ENCODE measurements at places on chromosomes 3 and 15.

DNA sequence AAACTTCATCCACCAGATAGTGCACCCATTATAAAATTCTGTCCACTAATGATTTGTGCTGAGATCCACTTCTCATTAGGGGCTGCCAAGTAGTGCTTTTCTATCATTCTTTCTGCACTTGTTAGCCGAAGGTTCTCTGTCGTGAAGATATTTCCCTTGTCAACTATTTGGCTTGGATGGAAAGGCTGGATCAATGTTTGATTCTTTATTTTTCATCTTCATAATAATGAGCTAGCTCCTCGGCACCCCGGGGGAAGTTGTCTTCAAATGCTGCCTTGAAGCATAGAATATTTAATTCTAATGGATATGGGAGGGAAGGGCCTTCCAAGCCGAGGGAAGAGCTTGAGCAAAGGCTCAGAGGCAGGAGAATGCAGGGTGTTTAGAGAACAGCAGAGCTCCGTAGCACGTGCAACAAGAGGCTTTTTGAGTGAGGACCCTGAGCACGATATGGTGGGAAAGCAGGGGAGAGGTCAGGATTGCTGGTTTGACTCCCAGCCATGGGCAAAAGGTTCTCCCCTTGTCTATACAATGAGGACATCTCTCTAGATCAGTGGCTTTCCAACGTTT is 16.3 kb upstream of the MUC20 start:
- no peak overlapping the region for H3K4me3 ChIP-seq
- H3K27me3 ChIP-seq, result no peaks in the 10 kb centered on the region
- peak; percentile 31 for DNase-seq
- H3K4me1 ChIP-seq, result no peaks in the 10 kb centered on the region

DNA sequence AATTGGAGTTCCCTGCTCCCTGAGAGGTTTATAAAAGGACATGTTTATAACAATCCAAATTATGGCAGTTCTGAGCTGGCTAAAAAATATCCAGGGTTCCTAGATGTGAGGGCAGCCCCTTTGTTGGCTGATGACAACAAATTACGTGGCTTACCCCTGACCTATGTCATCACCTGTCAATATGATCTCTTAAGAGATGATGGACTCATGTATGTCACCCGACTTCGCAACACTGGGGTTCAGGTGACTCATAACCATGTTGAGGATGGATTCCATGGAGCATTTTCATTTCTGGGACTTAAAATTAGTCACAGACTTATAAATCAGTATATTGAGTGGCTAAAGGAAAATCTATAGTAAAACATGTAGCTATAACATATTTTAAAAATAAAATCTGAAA is 13.9 kb downstream of the AADAC start:
- DNase-seq, result no peak
- H3K27me3 ChIP-seq, result no peaks in the 10 kb centered on the region
- no peak overlapping the region for H3K4me3 ChIP-seq
- no peaks in the 10 kb centered on the region for H3K36me3 ChIP-seq
- H3K4me1 ChIP-seq, result no peaks in the 10 kb centered on the region
- H3K27ac ChIP-seq, result no peak overlapping the region

GRCh38 chr3:139477710-139478640 is 1.7 kb upstream of the RBP2 start:
- no peak overlapping the region for H3K4me3 ChIP-seq
- DNase-seq, result peak; percentile 49
- H3K27me3 ChIP-seq, result no peaks in the 10 kb centered on the region
- H3K36me3 ChIP-seq, result no peaks in the 10 kb centered on the region
- peak overlapping the region; percentile 61 for H3K27ac ChIP-seq
- peaks cover 45% of the 10 kb centered on the region for H3K4me1 ChIP-seq

DNA sequence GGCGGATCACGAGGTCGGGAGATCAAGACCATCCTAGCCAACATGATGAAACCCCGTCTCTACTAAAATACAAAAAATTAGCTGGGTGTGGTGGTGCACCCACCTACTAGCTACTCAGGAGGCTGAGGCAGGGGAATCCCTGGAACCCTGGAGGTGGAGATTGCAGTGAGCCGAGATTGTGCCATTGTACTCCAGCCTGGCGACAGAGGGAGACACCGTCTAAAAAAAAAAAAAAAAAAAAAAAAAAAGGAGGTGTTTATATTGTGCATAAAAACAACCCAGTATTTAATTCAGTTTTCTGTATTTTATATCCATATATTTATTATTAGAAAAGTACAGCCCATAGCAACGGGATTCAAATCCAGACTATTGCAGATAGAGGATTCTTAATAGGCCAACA is 129.1 kb upstream of the SOX2 start:
- H3K4me1 ChIP-seq, result no peaks in the 10 kb centered on the region
- no peak overlapping the region for H3K4me3 ChIP-seq
- no peak for DNase-seq

- no peaks in the 10 kb centered on the region for H3K36me3 ChIP-seq
- H3K27me3 ChIP-seq, result no peaks in the 10 kb centered on the region
- no peak overlapping the region for H3K4me3 ChIP-seq
Measured at GRCh38 chr3:155233213-155233612, 60.3 kb downstream of the STRIT1 start.

DNA sequence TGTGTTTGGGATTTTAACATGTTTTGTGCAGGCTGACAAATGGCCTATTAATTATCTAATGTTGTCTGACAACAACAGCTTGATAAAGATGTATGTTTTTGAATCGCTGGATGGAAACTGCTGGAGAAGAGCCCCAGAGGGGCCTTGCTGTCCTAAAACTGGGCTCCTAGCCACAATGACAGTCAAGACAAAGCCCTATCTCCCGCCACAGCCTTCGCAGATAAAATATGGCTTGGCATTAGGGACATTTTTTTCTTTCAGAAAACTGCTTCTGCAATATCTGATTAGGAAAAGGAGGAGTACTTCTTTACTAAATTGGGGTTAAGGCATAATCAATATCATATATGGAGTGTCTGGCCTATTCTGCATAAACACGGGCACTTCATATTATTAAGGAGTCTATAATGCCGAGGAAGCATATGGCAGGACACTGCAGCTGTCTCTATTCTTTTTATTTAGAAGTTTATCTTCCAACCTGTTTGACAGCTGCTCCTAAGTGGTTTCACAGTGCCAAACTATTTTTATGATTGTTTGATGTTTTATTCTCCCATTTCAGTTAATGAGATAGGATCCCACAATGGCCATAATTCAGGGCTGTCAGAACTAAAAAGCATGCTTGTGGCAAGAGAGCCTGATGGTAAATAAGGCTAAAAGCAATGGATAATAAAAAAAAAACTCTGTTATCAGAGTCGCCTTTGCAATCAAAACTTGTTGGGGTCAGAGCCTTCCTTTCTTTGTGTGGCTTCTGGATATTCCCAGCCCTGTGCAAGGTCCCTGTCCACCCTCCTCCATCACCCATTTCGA is 210.1 kb downstream of the MECOM start:
- H3K4me3 ChIP-seq, result no peak overlapping the region
- peaks cover 11% of the 10 kb centered on the region for H3K4me1 ChIP-seq
- no peak for DNase-seq

- H3K4me1 ChIP-seq, result no peaks in the 10 kb centered on the region
- no peaks in the 10 kb centered on the region for H3K27me3 ChIP-seq
- H3K27ac ChIP-seq, result no peak within 1 kb of the TSS
- no peak for DNase-seq
- H3K4me3 ChIP-seq, result no peak within 1 kb of the TSS
Measured at GRCh38 chr3:151733613-151734012, at the start of gene AADACL2. Gene AADACL2, plus strand, starts transcription at chr3:151733927. Its CDS starts 109 bp downstream, at chr3:151734036.

DNA sequence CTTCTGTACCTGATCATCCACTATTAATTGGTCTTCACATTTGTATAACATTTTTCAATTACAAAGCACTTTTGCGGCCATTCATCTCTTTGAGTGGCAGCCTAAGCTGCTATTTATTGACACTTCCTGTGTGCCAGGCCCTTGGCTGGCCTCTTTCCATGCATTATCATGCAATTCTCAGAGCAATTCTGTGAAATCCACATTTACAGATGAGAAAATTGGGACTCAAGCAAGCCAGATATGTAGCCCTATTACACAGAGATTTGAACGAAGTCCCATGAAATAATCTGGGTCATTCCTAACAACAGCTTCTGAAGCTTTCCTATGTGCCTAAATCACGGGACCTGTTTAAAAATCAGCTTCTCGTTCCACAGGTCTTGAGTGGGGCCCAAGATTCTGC is 17.4 kb downstream of the SLC6A1 start:
- no peak overlapping the region for H3K4me3 ChIP-seq
- DNase-seq, result no peak
- no peaks in the 10 kb centered on the region for H3K36me3 ChIP-seq
- H3K4me1 ChIP-seq, result no peaks in the 10 kb centered on the region
- no peak overlapping the region for H3K27ac ChIP-seq

All from Caco-2 (cell line).